NCI-H526 treated with DMSO at 0.1 percent for 48 hours (cell line): ENCODE measurements at places on chromosomes 7 and 10.

DNA sequence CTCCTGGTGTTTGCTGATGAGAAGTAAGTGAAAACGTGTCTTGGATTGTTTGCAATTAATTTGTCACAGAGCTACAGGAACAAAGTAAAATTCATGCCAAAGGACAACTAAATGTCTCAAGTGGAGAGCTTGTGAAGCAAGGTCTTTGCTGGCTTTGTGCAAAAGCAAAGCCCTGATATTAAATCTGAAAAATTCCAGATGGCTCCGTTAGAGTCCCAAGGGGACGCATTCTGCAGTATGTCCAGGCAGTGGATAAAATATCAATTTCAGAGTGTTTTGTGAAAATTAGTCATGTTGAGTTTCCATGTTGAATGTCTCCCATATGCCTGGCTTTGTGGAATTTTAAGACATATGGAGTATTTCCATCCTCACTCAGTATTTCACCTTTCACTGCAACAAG is 102.5 kb upstream of the PTN start:
- DNase-seq: no peak

GRCh38 chr7:158267742-158268435 is 319.7 kb downstream of the PTPRN2 start:
- DNase-seq: no peak

DNA sequence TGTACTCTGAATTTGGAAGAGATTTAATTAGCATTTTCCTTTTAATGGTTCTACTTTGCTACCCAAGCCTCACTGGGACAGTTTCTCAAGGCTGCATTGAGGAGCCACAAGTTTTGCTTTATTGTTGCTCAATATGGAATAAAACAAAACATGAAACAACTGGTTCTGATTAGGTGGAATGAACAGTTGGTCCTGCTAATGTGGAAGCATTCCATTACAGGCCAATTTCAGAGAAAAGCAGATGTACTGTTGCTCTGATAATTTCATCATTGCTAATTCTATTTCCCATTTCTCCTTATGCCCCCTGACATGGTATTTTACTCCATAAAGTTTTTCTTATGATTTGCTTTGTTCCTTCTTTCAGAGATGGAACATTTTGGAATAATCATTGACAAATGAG is 66.0 kb upstream of the PAPSS2 start:
- no peak for DNase-seq

- DNase-seq: no peak
These were observed 248.7 kb upstream of the GPR26 start for GRCh38 chr10:123417414-123417813.
